ENCODE measurements at places on chromosomes 2 and 18.
A peak's percentile ranks its signal among the peaks of the same experiment; 100 is the strongest.

- DNase-seq, result peak; percentile 35
Measured at GRCh38 chr2:112073875-112074274, 18.8 kb downstream of the TMEM87B start.

DNA sequence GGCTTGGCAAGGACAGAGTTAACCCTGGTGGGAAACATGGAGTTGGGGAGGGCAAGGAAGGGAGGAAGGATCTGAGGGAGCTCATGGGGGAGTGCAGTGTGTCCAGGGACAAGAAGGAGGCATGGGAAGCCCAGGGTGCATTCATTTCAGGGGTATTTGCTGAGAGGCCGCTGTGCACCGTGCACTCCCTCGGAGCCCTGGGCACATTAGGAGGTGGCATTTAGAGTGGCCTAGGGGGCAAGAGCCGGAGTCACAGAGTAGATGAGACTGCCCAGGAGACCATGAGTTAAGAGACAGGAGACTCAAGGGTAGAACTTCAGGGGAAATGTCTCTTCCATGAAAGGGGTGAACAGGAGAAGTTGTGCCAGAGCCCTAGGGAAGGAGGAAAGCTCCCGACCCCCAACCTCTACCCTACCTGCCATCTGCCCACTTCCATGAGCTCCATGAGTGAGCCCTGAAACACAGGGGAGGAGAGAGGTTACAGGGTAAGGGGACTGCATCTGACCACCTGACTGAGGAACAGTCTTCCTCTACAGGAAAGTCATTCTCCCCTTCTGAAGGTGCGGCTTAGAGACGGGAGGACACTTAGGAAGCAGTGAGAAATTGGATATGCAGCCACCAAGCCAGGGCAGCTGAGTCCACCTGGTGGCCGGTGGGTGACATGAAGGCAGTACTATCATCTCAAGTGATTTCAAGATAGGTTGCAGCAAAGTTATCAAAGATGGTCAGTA lies 58.5 kb upstream of the COPS8 start:
- DNase-seq, result peak; percentile 65

- DNase-seq, result peak; percentile 43
Measured at GRCh38 chr2:40628556-40628955, 176.7 kb upstream of the SLC8A1 start.

GRCh38 chr2:70887550-70888246 lies 48.0 kb upstream of the ATP6V1B1 start:
- DNase-seq, result no peak

DNA sequence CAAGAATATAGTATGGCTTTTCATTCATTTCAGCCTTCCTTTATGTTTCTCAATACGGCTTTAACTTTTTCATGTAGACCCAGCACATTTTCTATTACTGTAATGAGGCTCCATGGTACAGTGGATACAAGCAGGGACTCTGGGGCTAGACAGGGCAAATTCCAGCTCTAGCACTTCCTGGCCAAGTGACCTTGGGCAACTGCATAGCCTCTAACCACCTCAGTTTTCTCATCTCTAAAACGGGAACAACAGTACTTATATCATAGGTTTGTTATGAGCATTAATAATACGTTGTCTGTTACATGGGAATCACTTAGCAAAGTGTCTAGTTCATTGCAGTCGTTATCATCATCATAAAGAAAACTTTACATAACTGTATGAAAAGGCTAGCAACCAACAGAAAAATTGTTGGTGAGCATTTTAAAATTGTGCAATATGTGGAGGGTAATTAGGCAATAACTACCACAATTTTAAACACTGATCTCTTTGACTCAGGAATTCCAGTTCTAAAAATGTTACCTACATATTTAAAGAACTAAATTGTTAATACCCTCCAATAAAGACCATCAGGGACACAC lies 13.7 kb upstream of the RMDN2 start:
- peak; percentile 25 for DNase-seq

DNA sequence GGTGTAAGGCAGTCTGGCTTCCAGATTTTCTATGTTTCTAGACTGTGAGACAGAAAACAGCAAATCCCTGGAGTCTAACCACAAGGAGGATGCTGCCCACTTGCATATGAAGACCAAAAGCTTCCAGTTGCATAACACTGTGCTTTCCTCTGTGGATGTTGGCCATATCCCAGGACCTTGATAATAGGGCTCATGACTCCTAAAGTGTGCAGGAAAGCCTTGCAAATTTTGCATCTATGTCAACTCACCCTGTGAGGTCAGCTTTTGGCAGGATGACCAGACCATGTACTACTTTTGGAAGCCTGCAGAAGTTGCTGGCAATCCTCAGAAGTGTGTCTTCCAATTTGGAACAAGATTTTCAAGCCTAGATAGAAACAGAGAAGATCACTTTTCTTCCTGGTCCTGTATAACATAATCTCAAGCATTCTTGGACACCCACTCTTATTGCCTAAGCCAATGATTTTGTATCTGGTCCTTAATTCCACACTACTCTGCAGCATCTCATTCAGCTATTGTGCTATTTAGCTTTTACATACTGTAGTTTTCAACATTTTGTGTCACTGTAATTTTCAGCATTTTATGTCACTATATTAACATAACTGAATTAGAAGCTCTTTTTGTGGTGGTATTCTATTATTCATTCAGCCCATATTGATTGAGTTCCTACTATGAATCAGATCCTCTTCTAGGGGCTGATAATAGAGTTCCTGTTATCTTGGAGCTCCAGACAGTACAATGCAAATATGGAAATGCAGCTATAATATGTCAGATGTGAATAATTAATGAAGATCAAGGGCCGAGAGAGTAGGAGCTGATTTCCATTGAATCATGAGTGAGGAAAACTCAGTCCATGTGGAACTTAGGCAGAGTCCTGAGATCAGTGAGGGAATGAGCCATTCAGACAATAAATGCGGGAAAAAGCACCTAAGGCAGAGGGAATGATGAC lies 85.3 kb upstream of the RAB27B start:
- no peak for DNase-seq

- DNase-seq, result no peak
Measured at GRCh38 chr2:25229279-25230197, 61.2 kb upstream of the POMC start.

Data from suppressor macrophage treated with lipopolysaccharide for 4 hours (primary cell).